RKO (cell line): ENCODE measurements at places on chromosomes 3 and 15.

- DNase-seq, result no peak
Measured at GRCh38 chr3:194367992-194368841, 1.3 kb downstream of the LRRC15 start.

- no peak for DNase-seq
Measured at GRCh38 chr3:159904455-159904854, 84.2 kb upstream of the IL12A start.

DNA sequence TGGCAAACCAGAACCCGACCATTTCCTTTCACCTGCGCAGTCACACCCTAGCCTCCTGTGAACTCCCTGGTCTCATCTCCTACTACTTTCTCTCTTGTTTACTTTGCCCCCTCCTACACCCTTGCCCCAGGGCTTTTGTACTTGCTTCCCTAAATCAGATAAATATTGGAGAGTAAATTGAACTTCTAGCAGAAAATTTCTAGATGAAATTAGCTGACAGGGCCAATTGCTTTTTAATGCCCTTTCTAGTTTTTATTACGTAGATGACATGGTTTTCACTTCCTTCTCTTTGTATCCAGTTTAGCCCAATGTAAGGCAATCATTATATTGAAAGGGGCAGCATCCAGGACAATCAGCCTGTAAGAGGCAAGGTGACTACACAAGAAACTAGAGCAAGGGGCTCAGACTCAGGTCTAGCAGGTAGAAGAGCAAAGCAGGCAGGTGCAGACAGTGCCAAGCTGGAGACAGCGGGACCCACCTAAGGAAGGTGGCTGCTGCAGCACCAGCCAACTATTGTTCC is 56.2 kb upstream of the TOPAZ1 start:
- DNase-seq, result no peak

GRCh38 chr3:194058189-194058571 is 77.8 kb upstream of the HES1 start:
- DNase-seq, result no peak

DNA sequence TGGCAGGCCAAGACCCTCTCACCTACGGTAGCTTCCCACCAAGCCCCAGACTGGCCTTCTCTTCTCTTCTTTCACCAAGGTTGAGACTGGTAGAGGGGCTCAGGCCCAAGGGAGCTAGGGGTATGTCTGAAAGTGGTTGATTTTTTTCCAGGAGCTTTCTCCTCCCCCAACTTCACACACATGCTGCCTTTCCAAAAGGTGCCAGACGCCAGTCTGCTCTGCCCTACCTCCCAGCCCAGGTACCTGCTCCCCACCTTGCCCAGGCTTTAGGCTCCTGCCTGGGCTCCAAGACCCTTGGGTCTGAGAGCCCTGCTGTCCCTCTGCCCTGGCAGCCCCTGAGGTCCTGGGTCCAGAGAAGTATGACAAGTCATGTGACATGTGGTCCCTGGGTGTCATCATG is 28.4 kb downstream of the MAPKAPK3 start:
- no peak for DNase-seq

GRCh38 chr3:100044369-100044768 is 69.9 kb downstream of the FILIP1L start:
- no peak for DNase-seq

- no peak for DNase-seq
Measured at GRCh38 chr3:162077108-162077507, 580.5 kb downstream of the OTOL1 start.

GRCh38 chr3:43638594-43639447 is 17.0 kb upstream of the ANO10 start:
- peak; percentile 27 for DNase-seq

DNA sequence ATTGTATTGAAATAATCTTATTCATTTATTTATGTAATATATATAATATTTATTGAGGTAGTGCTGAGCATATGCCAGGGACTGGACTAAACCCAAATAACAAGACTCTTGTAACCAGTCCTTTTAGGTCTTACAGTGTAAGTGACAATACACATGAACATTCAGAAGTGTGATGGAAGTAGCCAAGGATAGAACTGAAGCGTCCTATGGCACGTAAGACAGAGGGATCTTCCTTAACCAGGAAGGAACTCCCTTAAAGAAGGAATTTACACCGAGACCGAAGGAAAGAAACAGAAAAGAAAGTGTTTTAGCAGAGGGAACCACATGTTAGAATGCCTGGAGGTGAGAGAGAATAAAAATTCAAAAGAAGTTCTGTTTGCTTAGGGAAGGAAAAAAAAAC is 23.6 kb upstream of the CLDN1 start:
- DNase-seq, result no peak

- no peak for DNase-seq
Measured at GRCh38 chr3:32414522-32415202, 23.0 kb downstream of the CMTM7 start.

GRCh38 chr15:83115831-83116565 is 8.6 kb downstream of the TM6SF1 start:
- DNase-seq, result no peak

- DNase-seq, result no peak
Measured at GRCh38 chr3:159721324-159721723, 267.3 kb upstream of the IL12A start.

DNA sequence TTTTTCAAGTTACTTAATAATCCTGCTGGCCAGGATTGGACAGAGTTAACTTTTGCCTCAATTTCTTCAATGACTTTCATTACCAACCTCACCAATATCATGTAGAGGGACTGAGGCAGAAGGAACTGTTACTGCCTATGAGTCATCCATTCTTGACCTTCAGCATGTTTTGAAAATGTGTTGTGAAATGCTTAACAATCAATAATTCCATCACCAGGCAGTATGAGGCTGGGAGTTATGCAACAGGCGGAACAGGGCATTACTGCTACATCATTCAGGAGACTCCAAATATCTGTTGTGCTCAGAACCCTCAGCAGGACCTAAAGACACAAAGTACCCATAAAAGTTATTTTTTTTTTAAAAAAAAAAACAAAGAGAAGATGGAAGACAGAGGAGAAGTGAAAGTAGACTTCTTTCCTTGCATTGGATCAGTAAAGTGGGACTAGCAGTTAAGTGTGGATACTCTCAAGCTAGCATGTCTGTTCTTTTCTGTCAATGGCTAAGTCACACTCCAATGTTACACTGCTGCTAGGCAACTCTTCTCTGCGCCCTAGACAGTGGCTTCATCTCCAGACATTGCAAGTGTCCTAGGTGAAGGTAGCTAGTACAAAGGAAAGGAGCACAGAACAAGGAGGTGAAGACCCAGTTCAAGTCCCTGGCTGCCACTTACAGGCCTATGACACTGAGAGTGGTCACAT is 184.9 kb upstream of the LPP start:
- DNase-seq, result no peak

GRCh38 chr15:32222716-32223115 is 180.4 kb downstream of the GOLGA8K start:
- peak; percentile 0 for DNase-seq

DNA sequence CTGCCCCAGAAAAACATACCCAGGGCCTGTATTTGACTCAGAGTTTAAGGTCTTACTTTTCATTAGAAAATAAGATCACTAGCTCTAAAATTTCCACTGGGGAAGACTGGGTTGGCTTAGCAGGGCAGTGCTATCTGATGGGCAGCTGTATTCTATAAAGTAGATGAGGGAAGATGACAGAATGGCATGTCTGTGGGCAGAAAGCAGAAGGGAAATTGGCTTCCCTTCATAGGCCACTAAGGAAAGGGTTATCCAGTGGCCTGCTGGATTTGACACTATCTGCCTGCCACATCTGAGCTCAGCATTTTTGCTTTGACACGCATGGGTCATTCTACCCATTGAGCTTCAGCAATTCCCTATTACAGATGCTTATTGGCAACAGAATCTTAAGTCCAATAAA is 461.3 kb upstream of the RASGRP1 start:
- no peak for DNase-seq

GRCh38 chr15:43769584-43770228 is 7.1 kb downstream of the ELL3 start:
- peak; percentile 79 for DNase-seq

- no peak for DNase-seq
Measured at GRCh38 chr15:47843124-47843663, 125.9 kb downstream of the SEMA6D start.

DNA sequence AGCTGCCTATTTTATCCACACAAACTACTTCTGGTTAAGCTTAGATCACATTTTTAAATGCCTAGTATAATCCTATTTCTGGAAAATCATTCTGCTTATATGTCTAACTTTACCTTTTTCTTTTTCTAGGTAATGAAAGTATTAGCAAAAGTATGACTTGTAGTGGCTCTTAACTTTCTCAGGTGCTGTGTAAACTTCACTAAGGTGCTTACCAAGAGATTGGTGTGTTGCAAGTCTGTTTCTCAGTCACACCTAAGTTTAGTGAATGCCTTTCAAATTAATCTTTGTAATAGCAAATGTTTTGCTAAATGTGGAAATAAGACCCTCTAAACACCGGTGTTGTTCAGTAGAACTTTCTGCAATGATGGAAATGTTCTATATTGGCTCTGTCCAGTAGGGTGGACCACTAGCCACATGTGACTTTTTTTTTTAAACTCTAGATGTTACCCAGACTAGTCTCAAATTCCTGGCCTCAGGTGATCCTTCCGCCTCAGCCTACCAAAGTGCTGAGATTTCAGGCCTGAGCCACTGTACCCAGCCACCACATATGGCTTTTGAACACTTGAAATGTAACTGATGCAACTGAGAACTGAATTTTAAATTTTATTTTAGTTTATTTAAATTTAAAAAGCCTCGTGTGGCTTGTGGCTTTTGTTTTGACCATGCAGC is 22.0 kb downstream of the ARL13B start:
- no peak for DNase-seq
